Prostate gland (tissue), 2 donors: ENCODE measurements at places on chromosomes 16 and 17. TPM values are rescaled to one million over a fixed set of nuclear protein-coding genes. Genes with fewer than 3 reads are reported as not detected.
A peak's percentile ranks its signal among the peaks of the same experiment; 100 is the strongest.

GRCh38 chr16:48386559-48387312, 1.5 kb upstream of the SIAH1 start:
- no peak for DNase-seq

Gene LAT
- total RNA-seq = 4.7 TPM

Gene ASPHD1
- total RNA-seq = 5.1 TPM

Gene SP6
- total RNA-seq = 3.1 TPM

- no peak for DNase-seq
Measured at GRCh38 chr16:58940609-58941008, 206.5 kb upstream of the GOT2 start.

- DNase-seq = no peak
Measured at GRCh38 chr16:35908942-35909341, 2449.5 kb downstream of the TP53TG3F start.

GRCh38 chr17:72498364-72499210, 377.8 kb downstream of the SOX9 start:
- DNase-seq = no peak

GRCh38 chr17:67281743-67282142, 36.7 kb upstream of the HELZ start:
- DNase-seq = no peak

DNA sequence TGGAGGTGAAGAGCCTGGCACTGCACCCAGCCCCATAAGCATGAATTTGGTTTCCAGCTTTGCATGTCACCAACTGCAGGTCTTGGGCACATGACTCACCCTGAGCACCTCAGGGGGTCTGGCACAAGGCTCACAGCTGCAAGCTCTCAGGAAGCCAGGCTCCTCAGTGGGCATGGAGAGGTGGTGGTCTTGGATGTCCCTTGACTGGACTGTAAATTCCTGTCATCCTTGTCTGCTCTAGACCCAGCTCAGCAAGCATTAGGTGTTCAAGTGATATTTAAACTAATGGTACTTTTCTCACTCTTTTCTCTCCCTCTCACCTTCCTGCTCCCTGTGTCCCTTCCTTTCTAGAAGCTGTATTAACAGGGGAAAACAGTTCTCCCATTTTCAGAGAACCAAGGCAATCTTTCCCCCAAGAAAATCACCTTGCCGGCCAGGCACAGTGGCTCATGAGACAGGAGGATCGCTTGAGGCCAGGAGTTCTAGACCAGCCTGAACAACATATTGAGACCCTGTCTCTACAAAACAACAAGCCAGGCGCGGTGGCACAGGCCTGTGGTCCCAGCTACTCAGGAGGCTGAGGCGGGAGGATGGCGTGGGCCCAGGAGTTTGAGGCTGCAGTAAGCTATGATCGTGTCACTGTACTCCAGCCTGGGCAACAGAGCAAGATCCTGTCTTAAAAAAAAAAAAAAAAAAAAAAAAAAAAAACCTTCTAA, 5.1 kb upstream of the KIFC3 start:
- no peak for DNase-seq

Gene DPEP1
- 274 TPM for total RNA-seq

Gene TP53TG3F
- not detected for total RNA-seq

GRCh38 chr17:14340857-14341754, 40.2 kb downstream of the HS3ST3B1 start:
- DNase-seq = no peak

GRCh38 chr17:40433551-40434415, 9.5 kb upstream of the IGFBP4 start:
- no peak for DNase-seq

Gene DNAH3
- 0.09 TPM for total RNA-seq

Gene CPNE7
- 8.9 TPM for total RNA-seq

Gene PRCD
- 0.85 TPM for total RNA-seq

DNA sequence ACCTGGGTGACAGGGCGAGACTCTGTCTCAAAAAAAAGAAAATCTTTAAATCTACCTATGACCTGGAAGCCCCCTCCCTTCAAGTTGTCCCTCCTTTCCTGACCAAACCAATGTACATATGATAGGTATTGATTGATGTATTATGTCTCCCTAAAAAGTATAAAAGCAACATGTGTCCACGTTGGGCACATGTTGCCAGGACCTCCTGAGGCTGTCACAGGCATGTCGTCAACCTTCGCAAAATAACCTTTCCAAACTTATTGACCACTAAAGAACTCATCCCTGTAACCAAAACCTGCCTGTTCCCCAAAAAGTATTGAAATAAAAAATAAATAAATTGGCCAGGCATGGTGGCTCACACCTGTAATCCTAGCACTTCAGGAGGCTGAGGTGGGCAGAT, 4.4 kb downstream of the OXLD1 start:
- DNase-seq = no peak

Gene CHST6
- 0.23 TPM for total RNA-seq

Gene PLLP
- 52.5 TPM for total RNA-seq

DNA sequence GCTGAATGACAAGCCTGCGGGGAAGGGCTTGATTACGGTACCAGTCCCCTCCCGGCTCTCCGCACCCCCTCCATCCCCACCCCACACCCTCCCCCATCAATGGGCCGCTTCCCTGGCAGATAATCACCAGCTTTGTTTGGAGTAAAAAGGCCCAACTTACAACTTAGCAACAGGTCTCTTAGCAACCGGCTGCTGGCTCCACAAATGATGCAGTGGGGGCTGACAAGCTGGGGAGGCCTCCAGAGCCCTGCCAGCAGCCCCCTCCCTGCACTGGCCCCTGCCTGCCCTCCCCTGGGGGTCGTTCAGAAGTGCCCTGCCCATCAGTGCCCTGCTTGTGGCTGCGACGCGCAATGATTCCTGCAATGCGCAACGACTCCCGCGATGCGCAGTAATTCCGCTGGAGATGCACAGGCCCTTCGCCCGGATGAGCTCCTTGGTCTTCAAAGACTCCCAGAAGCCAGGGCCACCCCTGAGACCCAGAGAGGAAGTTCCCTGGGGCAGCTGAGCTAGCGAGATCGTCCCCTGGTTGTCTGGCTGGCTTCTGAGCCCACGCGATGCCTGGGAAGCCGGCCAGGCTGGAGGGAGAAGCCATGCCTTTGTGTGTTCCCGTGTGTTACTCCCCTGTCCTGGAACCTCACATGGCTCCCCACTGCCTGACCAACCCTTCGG, 23.3 kb downstream of the CPNE2 start:
- DNase-seq = peak; percentile 32

- DNase-seq = peak; percentile 47
Measured at GRCh38 chr16:3058139-3059030, 7.1 kb upstream of the IL32 start.

Gene LRRC37A
- 3.3 TPM for total RNA-seq

Gene CD300LB
- total RNA-seq = 0.80 TPM

Gene HOXB5
- total RNA-seq = 1.1 TPM

- no peak for DNase-seq
Measured at GRCh38 chr16:3618769-3619141, 7.3 kb upstream of the SLX4 start.

Gene HAS3
- total RNA-seq = 3.0 TPM

Gene MT1H
- total RNA-seq = not detected

DNA sequence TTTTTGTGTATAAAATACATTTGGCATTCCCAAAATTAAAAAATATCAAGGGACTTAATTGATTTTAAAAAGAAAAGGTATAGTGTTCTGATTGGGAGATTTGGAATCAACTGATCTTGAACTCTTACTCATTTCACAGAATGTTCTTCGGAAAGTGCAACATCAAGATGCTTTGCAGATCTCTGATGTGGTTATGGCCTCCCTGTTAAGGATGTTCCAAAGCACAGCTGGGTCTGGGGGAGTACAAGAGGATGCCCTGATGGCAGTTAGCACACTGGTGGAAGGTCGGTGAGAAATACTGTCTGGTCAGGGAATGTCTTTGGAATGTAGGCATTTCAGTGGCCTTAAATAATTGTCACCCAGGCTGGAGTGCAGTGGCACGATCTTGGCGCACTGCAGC, 19.5 kb upstream of the TBKBP1 start:
- DNase-seq = no peak

DNA sequence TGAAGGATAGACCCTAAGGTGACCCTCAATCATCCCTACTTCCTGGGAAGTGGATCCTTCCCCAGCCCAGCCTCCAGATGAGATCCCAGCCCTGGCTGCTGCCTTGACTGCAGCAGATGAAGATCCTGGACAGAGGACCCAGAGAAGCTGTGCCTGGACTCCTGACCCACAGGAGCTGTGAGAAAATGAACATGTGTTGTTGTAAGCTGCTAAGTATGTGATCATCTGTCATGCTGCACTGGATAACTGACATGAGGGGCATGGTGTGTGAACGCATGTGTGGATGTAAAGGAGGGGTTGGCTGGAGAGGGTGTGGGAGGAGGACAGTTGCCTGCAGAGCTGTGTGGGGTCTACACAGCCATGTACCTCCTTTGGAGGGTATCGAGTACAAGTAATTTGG, 69.3 kb downstream of the SLC5A11 start:
- no peak for DNase-seq

Gene NPIPA2
- 1.4 TPM for total RNA-seq

DNA sequence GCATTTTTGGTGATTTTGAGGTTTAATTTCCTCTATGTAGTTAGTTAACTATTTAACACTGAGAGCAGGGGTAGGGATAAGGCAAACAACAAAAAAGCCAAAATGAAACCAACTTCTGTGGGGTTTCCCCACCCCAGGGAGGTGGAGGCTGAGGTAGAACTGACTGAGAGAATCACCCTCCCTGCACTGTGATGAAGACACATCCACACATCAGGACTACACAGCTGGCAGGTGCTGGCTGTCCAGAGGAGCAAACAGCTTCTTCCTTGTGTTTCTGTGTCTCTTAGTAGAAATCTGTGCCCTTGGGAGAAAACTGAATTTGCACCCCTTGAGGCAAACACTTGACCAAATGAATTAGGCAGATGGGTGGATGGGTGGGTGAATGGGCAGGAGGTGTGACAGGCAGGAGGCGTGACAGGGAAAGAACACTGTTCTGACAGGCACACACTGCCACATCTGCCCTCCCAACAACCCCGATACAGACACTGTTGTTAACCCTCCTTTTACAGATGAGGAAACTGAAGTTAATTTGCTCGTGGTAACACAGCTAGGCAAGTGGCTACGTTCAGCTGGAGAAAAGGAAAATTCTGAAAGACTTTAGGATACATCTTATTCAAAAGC, 62.9 kb upstream of the AMZ2 start:
- no peak for DNase-seq
